NCI-H1436 treated with DMSO at 0.1 percent for 48 hours (cell line): ENCODE measurements at places on chromosomes 3 and 15.

- DNase-seq, result no peak
These were observed 10.7 kb upstream of the KLHL25 start for GRCh38 chr15:85805420-85805819.

DNA sequence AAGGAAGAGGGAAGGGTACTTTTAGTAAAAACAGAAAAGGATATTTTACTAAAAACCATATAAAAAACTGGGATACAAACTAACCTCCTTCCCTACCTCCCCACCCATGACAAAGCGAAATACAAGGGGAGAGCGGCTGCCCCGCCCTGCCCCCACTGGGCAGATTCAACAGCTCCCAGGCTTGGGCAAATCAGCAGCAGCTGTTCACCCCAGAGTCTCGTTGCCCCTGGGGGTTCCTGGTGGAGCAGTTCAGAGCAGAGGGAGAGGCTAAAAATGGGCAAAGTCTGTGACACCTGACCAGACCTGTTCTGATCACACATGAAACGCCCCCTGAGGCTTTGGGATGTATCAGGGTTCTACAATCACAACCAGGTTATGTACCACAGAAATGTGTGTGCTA lies 2.5 kb upstream of the ETFA start:
- DNase-seq, result no peak

- no peak for DNase-seq
These were observed 543.6 kb downstream of the EDEM1 start for GRCh38 chr3:5731100-5731499.

DNA sequence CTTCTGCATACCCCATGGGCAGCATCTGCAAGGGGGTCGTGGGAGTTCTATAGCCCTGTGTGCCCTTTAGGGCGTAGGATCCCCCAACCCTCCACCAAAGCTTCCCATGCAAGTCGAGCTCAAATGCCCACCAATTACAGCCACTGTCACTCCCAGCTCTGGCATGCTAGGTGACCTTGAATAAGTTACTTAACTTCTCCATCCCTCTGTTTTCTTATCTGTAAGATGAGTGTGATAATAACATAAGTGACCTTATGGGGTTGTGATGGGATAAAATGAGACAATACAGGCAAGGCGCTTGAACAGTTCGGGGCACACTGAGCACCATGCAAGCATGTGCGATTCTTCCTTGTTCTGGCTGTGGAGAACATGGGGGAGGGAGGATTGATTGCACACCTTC lies 74.8 kb upstream of the POMGNT2 start:
- no peak for DNase-seq

DNA sequence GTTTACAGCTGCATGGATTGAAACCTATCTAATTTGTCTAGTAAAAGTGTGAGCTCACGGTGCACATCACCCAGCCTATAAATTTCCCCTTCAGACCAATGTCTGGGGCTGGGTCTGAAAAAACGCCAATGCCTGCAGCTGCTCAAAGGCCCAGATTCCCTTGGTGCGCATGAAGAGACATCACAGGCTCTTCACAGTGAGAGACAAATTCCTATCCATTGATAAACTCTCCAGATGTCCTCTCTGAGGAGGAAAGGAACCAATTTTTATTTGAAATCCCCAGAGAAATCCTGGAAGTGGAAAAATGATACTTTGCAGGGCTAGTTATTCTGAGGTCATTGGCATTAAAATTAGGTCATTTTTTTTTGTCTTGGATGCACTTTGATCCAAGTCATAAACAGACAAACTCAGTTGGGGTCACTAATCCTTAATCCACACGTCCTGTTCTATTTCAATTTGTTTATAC lies 360.5 kb downstream of the EPHA3 start:
- DNase-seq, result no peak

DNA sequence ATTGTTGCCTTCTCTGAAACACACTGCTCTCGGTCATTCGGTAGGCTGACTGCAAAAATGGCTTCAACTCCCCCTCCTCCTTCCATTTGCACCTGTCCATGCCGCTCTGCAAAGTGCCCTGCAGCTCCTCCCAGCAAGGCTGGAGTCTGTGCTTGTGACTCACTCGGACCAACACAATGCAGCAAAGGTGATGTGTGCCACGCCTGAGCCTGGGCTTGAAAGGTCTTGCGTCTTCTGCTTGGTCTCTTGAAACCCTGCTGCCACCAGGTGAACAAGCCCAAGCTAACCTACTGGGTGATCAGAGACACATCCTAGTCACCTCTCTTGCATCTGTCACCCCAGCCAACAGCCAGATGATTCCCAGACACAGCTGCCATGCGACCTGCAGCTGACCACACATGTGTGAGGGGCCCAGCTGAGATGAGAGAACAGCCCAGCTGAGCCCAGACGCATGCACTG lies 71.1 kb downstream of the MGLL start:
- no peak for DNase-seq

- DNase-seq, result no peak
These were observed 72.1 kb downstream of the ADAMTS7 start for GRCh38 chr15:78739206-78739605.

DNA sequence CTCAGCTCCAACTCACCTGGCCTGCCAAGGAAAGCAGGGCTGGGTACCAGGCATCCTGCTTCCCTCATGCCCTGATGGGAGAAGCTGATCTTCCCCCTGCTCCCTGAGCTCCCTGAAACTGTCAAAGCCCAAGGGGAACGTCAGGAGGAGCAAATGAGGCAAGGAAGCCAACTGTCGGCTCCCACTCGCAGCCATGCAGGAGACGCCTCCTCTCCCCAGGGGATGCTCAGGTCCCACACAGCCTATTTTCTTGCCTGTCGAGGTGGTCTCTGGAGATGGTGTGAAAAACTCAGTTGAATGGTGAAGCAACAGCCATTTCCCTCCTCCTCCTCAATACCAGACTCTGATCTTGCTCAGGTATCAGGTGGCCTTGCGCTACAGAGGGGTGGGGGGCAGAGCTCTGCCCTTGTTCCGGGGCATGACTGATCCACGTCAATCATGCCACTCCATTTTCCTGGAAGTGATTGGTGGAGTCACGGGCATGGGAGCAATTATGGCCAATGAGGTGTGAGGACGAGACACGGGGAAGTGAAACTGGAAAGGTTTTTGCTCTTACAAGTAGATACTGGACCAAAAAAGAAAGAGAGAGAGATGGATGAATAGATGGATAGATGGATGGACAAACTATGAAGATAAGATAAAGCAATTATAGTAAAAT lies 58.2 kb downstream of the SLC6A1 start:
- no peak for DNase-seq

DNA sequence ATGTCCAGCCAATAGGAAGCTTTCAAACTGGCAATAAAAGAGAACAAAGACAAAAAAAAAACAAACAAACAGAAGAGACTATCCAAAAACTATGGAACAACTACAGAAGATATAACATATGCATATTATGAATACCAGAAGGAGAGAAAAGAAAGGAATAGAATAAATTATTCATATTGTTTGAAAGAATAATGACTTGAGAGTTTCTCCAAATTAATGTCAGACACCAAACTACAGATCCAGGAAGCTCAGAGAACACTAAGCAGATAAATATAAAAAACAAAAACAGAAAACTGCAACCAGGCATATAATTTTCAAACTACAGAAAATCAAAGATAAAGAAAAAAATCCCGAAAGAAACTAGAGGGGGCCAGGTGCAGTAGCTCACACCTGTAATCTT lies 34.1 kb upstream of the AP3B2 start:
- no peak for DNase-seq

GRCh38 chr15:63892794-63893441 lies 59.2 kb upstream of the HERC1 start:
- no peak for DNase-seq

- no peak for DNase-seq
These were observed 128.3 kb downstream of the TMCO5A start for GRCh38 chr15:38062696-38063095.

- DNase-seq, result no peak
These were observed 909.1 kb downstream of the EPHA3 start for GRCh38 chr3:90016555-90016954.

DNA sequence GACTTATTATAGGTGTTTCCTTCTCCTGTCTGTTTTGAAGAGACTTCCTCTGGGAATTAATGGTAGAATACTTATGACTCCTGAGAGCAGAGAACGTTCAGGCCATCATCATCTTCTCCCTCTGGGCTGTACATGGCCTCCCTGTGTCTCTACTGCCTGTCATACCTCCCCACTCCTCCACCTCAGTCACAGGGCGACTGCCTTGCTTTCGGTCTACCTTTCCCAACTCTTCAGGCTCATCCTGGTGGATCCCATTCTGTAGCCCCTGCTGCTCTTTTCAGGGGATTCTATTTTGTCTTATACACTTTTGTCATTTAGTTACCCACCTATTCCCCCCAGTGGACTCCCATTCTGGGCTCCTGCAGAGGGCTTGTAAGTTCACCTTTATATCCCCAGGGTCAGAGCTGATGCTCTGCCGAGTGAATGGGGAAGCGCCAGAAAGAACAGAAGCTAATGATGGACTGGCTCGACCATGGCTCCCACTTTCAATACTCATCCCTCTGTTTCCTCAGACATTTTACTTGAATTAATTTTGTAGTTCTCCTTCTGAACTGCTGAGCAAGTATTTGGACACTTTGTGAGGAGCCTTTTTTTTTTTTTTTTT lies 28.6 kb downstream of the FNDC3B start:
- DNase-seq, result no peak

- no peak for DNase-seq
These were observed 133.6 kb upstream of the ICE2 start for GRCh38 chr15:60612400-60613048.

DNA sequence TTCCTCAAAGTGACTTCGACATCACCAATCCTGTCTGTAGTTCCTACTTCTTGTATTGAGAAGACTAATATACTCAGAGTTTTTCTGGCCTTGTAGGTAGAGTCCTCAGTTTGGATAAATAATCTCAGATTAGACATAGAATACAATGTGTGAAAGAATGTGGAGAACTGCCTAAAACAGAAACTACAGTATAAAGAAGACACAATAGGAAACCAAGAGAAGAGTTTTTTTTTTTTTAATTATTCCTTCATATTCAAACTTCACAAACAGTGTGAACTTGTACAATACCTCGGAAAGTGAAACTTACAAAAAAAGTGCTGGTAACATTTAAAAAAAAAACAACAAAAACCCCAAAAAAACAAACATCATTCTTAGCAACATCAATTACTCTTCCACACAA lies 20.5 kb downstream of the TIGIT start:
- no peak for DNase-seq
